ENCODE measurements at places on chromosomes 6 and 20.
A peak's percentile ranks its signal among the peaks of the same experiment; 100 is the strongest.

GRCh38 chr6:40036186-40036585, 101.9 kb upstream of the MOCS1 start:
- no peak for DNase-seq

DNA sequence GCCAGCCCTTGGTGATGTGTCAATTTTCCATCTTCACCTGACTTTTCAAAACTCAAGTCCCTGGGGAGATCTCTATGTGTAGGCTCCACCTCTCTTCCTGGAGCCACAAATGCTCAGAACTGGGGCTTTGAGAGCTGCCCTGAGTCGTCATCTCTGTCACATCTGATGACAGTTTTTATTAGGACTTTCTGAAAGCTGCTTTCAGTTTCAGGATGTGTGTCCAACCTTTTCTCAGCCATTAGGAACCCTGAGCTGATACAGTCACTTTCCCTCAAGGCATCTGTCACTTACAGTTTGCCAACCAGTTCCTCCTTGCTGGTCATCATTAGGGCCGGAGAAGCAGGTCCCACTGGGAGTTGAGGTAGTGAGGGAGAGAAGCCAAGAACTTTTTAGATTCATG, 365.9 kb upstream of the CHD6 start:
- DNase-seq: no peak

DNA sequence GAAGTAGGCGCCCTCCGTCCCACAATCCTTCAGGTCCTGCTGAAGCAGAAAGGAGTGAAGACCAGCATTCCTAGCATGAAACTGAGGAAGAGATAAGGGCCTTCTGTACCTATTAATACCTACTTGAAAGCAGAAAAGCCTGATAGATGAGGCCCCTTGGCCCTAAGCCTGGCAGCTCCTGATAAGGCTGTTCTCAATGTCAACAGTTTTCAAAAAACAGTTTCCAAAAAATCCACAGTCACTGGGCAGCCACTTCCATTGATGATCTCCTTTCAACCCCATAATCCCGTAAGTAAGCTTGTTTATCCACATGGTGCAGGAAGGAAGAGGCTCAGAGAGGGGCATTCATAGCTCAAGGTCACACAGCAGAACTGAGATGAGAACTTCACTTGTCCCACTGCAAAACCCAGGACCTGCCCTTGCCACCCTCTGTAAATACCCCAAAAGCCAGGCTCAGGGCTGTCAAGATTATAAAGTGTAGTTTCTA, 2.8 kb upstream of the E2F1 start:
- DNase-seq: no peak

DNA sequence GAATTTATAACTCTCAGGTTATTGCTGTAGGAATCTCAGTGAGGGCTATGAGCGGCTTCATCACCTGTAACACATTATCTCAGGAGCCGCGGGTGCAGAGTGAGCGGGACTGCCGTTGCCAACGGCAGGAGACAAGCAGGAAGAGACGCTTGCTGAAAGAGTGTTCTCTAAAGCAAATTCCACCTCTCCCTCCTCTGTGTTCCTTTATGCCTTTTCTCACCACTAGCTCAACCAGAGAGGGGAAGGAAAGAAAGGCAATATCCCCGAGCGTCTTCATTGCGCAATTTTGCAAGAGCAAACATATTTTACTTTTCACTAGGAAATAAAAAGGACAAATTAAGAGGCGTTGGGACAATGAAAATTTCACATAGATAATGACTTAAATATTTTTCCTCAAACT, 185.2 kb upstream of the EXOC2 start:
- DNase-seq: no peak

DNA sequence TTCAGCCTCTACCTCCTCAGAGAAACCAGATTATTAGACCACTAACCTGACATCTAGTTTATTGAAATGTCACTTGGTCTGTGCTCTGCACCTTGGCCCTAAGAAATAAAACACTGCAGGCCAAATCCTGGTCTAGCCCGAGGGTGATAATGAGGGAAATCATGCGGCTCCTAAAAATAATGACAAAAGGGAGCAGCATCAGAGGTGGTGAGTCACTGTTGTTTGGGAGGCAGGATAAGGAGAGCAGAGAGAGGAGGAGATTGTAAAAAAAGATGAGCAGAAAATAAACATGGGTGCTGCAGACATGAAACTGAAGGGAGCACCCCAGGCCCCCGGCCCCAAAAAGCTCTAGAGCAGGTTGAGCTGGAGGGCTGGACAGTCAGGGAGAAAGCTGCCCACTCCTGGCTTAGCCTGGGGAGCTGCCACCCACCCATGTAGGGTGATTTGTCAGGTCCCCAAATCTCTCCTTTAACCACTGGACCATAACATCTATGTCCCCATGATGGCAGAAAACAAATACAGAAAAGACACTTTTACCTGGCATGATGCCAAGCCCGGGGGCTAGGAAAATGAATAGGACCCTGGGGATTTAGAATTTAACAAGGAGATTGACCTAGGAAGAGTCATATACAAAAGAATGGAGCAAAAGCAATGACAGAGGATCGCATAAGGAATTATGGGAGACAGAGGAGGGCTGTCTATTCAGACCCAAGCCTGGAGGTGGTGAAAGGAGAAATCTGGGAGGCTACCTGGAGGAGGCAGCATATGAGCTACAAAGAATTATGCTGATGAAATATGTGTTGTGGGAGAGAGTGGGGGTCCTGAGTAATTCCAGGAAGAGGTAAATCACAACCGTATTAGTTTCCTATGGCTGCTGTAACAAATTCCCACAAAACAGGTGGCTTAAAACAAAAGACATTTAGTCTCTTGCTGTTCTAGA, 103.7 kb downstream of the SNAP25 start:
- no peak for DNase-seq

GRCh38 chr6:100517633-100518032, 52.9 kb upstream of the SIM1 start:
- no peak for DNase-seq

DNA sequence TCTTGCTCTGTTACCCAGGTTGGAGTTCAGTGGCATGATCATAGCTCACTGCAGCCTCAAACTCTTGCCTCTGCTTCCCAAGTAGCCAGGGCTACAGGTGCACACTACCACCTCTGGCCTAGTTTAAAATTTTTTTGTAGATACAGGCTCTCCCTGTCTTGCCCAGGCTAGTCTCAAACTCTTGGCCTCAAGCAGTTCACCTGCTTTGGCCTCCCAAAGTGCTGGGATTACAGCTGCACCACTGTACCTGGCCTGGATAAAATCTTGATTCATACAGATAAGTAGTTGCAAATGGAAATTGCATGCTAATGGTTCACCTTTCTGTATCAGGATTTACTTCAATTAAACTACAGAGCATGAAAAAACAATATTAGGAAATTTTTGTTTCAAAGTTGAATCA, 4.2 kb downstream of the CD2AP start:
- no peak for DNase-seq

- DNase-seq: no peak
These were observed 21.3 kb downstream of the RBM38 start for GRCh38 chr20:57412347-57413029.

GRCh38 chr6:21264288-21265033, 329.1 kb upstream of the SOX4 start:
- DNase-seq: peak; percentile 60

GRCh38 chr6:84093441-84094435, 60.2 kb downstream of the MRAP2 start:
- DNase-seq: no peak

- no peak for DNase-seq
These were observed 89.9 kb downstream of the RFPL4B start for GRCh38 chr6:112437058-112437457.

- peak; percentile 41 for DNase-seq
These were observed 100.9 kb downstream of the HFE start for GRCh38 chr6:26187981-26188635.

GRCh38 chr6:142015011-142015410, 117.7 kb upstream of the GJE1 start:
- DNase-seq: no peak

GRCh38 chr20:32513031-32513866, 71.9 kb downstream of the NOL4L start:
- DNase-seq: no peak

- DNase-seq: peak; percentile 53
These were observed 17.2 kb downstream of the SLC2A12 start for GRCh38 chr6:134034961-134035822.

DNA sequence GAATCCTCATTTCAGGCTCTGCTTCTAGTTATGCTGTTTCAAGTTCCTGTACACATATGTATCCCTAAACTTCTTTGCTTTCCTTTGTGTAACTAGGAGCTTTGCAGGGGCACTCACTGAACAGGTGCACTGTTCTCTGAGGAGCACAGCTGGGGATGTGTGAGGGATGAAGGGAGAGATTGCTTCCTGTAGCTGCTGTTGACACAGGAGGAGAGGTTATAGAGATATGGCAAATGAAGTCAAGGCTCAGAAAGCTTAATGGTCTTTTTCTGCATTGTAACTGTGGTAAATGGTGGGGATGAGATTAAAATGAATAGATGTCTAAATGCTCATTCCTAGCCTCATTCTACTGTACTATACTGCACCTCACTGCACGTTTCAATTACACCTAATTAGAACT, 454.3 kb downstream of the BTBD3 start:
- no peak for DNase-seq

DNA sequence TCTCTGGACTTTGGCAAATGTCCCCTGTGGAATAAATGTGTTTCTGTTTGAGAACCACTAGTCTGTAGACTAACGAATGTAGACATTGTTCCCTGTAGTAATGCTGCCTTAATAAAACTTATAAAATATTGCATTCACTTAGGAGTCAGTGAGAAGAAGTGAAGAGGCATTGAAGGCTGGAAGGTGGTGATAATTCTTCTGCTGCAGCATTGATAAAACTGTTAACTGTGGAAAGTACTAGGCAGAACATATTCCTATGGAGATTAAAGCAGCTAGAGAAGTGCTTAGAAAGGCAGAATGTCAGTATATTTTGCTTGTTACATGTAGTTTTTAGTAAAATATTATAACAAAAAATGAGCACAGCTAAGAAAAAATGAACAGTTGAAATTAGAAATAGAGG, 4.8 kb downstream of the PGK2 start:
- DNase-seq: no peak

- no peak for DNase-seq
These were observed 39.2 kb downstream of the ANKS1A start for GRCh38 chr6:34928220-34928619.

DNA sequence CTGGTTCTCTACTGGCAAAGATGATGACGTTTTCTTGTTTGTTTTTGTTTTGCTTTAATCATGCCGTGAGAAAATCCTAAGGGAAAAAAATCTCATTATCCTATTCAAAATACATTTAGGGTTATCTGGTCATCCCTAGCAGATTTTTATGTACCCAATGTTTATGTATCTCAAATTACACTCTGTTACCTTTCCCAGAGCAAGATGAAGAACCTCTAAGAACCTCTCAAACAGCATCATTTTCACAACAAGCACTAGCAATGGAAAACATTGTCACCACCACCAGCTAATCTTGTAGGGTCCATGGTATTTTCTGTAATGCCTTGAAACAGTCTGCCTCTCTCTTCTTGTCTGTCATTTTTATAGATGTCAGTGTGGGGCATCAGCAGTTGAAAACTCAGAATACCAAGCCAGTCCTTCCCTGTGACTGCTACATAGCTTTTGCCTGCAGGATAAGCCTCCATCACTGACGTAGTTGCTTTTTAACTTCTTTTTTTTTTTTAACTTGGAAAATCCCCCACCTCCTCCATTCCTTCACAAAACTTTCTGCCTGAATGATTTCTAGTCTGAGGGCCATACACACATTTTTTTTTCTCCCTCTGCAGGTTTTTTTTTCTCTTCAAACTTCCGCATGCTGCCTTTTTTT, 2.4 kb upstream of the SNAP25 start:
- DNase-seq: no peak

DNA sequence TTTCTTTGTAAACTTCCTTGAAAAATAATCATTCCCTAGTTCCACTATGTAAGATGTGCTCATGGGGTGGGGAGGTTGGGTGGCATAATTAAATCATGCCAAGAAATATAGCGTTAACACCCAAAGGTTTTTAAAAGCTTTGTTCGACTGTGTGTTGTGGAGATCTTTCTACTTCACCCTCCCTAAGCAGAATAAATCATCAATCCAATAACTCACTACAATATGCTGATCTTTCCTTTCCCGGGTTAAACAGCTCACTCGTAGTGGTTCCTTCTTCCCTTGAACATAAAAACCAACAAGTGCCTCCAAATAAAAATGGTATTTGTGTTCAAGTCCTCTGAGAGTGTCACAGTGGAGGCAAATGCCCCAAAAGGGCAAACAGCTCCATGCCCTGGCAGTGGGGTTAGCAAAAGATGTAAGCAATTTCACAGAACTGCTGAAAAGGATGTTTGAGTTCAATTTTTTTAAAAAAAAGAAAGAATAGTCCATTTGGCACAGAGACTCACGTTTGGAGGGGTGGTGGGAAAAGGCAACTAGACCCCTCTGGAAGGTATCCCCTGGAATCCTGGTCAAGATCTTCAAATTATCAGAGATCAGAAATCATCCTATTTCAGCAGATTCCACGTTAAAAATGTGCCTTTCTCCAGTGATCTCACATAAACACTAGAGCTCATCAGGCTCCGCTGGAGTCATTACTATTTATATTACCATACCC, 99.1 kb downstream of the TFAP2A start:
- DNase-seq: no peak

DNA sequence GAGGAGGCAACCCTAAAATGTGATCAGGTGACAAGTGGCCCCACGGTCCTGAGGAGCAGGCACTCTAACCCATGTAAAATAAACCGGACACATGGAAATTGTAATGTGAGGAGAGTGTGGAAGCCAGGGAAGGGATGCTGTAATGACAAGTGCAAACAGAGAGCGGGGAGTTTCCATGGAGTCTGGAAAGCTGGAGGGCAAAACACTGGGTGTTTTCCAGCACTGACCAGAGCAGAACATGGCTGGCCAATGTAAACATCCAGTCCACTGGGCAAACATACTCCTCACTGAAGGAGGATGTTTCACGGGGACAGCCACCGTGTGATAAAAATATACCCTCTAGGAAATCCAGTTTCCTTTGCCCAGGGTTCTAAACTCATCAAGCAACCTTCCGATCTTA, 219.0 kb upstream of the JARID2 start:
- DNase-seq: no peak

- DNase-seq: peak; percentile 59
These were observed 471 bp downstream of the EZR start for GRCh38 chr6:158818581-158819212.

GRCh38 chr6:154673919-154674318, 59.3 kb upstream of the SCAF8 start:
- no peak for DNase-seq

- DNase-seq: no peak
These were observed 88.1 kb upstream of the THBS2 start for GRCh38 chr6:169341706-169342105.

DNA sequence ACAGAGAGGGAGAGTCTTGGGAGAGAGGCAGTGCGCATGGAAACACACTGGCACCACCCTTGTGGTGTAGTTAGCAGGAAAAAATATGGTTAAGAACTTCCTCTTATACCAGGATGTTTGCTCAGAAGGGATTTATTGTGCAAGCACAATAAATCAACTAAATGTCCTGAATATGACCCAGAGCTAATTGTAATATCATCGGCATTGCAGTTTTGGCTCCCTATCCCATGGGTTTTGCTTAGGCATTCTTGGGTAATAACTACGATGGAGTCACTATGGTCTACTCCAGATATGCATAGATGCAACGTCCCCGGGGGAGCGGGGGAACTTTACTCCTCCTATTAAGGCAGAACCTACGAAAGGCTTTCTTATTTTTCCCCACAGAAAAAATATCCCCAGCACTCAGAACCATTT, 751.6 kb downstream of the EYS start:
- DNase-seq: no peak

Measured in SW480 (cell line).